Muscle of back (tissue), 13 donors: ENCODE measurements at places on chromosomes 16 and 17. TPM values are rescaled to one million over a fixed set of nuclear protein-coding genes. Genes with fewer than 3 reads are reported as not detected.

The BCL6B gene
- 25.4 TPM for polyA plus RNA-seq

The PPL gene
- polyA plus RNA-seq, result 1.6 TPM

The FBXO39 gene
- 0.12 TPM for polyA plus RNA-seq

The C1QTNF1 gene
- 4.0 TPM for polyA plus RNA-seq

The SLC52A1 gene
- 0.13 TPM for polyA plus RNA-seq

The KRT13 gene
- polyA plus RNA-seq, result not detected

The CD300A gene
- polyA plus RNA-seq, result 2.3 TPM

The SCARF1 gene
- 7.9 TPM for polyA plus RNA-seq

The NPIPA8 gene
- 0.90 TPM for polyA plus RNA-seq

The HEATR9 gene
- polyA plus RNA-seq, result not detected

The CHAD gene
- 6.7 TPM for polyA plus RNA-seq

The CDRT15L2 gene
- polyA plus RNA-seq, result not detected

The SSTR5 gene
- polyA plus RNA-seq, result not detected

The KRT222 gene
- polyA plus RNA-seq, result 0.17 TPM

The PRR35 gene
- polyA plus RNA-seq, result not detected

The ADORA2B gene
- 4.1 TPM for polyA plus RNA-seq

The NTN1 gene
- polyA plus RNA-seq, result 25.1 TPM

The NOS2 gene
- polyA plus RNA-seq, result 2.5 TPM

The KRT32 gene
- polyA plus RNA-seq, result not detected

The EVI2A gene
- polyA plus RNA-seq, result 2.8 TPM

The PLD6 gene
- 5.3 TPM for polyA plus RNA-seq

The MLLT6 gene
- polyA plus RNA-seq, result 53.8 TPM

The LRRC37A gene
- polyA plus RNA-seq, result 1.5 TPM

The PDE6G gene
- polyA plus RNA-seq, result 3.4 TPM

The NAGS gene
- 0.21 TPM for polyA plus RNA-seq

The TMC5 gene
- 0.10 TPM for polyA plus RNA-seq

The KRTAP4-9 gene
- polyA plus RNA-seq, result not detected

The DLX3 gene
- polyA plus RNA-seq, result not detected
